GM12865 (cell line): ENCODE measurements at places on chromosomes 11 and 22.

- DNase-seq: no peak
Observed at GRCh38 chr11:26244207-26244606, 87.7 kb upstream of the ANO3 start.

GRCh38 chr11:9916480-9916879 is 252.6 kb downstream of the SWAP70 start:
- DNase-seq: no peak

DNA sequence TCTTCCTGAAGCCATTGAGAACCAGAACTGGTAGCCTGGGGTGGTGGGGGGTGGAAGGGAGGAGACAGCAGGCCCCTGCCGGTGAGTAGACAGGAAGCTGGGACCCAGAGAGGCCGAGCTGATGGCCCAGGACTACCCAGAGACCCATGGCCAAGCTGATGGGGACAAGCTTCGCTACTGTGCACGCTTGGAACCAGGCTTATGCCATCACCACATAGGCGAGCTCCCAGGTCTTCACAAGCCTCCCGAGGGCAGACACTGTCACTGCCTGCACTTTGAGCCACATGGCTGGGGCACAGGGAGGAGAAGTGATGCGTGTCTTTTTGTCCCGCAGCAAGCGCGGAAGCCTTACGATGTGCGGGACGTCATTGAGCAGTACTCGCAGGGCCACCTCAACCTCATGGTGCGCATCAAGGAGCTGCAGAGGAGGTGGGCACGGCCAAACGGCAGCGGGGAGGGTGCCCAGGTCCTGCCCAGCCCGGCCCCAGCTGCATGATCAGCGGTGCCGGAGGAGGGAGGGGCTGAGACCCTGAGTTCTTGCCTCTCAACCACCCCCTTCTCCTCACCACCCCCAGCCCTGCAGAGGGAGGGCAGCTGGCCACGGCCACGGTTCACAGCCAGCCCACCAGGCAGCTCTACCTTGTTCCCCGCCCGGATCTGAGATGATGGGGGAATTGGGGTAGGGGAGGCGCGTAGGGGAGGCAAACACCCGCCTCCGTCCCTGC is 76.0 kb upstream of the KCNQ1OT1 start:
- DNase-seq: no peak

GRCh38 chr22:28395520-28395919 is 284.1 kb downstream of the TTC28 start:
- no peak for DNase-seq

DNA sequence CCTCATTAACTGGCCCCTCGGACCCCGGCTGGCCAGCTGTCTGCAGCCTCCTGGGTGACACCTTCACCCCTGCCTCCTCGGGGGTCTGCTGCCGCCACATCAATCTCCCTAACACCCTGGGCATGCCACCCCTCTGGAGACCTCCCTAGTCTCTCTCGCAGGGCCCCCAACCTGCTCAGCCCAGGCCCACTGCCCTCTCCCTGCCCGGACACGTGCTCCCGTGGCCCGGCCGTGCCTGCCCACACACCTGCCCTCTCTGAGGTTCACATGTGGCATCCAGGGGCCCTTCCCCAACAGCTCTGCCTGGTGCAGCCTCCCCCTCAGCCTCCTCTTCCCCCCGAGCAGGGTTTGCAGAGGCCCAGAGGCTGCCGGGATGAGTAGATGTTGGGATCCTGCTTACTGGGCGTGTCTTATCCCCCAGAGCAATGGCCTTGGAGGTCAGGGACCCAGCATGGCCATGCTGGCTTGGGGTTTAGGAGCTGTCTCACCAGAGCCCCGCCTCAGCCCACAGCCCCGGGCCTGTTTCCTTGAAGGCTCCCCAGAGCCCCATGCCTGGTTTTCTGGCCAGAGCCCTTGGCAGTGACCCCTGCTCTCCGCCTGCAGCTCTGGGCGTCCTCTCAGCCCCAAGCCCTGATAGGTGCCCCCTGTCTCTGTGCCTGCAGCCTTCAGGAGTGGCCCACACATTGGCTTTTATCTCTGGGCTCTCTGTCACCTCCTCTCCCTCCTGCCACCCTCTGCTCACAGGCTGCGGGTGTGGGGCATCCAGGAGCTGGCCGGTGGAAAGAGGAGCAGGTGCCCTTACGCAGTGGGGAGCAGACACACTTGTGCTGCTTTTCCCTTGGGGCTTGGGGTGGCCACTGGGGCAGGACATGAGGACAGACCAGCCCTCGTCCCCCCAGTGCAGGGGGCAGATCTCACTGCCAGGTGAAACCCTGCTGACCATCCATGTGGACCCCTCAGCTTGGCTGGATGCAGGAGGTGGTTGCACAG is 25.7 kb upstream of the SEPTIN5 start:
- no peak for DNase-seq

- DNase-seq: no peak
Observed at GRCh38 chr11:113457784-113458183, 17.4 kb downstream of the DRD2 start.

DNA sequence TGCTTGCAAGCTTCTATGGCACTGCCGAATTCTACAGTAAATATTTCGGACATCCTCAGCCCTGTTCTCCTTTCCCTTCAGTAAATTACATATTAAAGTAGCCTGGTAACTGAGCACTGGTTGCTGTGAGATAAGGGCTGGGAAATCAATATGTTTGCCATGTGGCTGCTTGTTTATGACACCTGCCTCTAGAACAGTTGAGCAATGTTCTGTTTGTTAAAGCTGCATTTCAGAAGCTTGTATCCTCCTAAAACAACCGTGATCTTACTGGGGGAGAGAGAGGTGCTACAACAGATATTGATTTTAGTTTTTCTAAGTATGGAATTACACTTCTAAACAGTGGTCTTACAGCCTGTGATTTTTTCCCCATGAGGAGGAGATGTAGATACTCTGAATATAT is 39.4 kb downstream of the ZBTB16 start:
- DNase-seq: no peak

GRCh38 chr11:47523490-47524225 is 29.3 kb downstream of the CELF1 start:
- peak; percentile 54 for DNase-seq

- DNase-seq: no peak
Observed at GRCh38 chr11:108591893-108592292, 1.7 kb downstream of the EXPH5 start.

GRCh38 chr22:37230673-37231405 is 13.2 kb downstream of the RAC2 start:
- peak; percentile 84 for DNase-seq

GRCh38 chr22:20639750-20640149 is 132.3 kb downstream of the MED15 start:
- DNase-seq: no peak

- peak; percentile 65 for DNase-seq
Observed at GRCh38 chr22:24758164-24758799, 16.2 kb downstream of the PIWIL3 start.

DNA sequence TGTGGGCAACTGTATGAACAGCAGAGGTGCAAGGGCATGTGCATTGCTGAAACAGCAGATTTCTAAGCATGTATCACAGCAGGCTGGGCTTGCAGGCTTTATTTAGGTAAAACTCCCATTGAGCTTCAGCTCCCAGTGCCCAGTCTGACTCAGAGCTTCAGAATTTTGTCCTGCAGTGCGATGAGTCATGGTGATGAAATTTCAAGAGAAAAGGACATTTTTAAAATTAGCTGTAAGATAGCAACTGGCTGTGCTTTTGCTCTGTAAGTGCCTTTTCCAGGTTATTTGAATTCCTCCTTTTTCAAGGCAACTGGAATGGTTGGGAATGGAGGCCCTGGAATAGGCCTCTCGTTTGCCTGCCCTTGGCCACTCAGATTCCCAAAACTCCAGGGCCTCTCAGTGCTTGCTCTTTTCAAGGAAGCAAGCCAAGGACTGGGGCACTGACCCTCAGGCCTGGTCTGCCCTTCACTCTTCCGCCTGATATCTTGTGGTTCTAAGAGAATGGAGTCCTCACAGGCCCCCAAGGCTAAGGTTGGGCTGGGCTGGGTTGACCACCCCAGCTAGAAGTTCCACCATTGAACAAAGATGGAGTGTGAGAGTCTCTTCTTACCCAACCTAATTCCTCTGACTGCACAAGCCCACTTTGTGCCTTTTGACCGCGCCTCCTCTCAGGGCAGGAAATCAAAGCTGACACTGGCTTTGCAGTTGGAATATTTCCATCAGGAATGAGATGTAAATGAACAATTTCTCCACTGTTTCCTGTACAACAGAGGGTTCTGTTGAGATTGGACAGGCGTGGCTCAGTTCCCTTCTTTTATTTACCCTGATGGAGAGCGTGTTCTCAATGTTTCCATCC is 59.5 kb upstream of the PRSS23 start:
- no peak for DNase-seq

DNA sequence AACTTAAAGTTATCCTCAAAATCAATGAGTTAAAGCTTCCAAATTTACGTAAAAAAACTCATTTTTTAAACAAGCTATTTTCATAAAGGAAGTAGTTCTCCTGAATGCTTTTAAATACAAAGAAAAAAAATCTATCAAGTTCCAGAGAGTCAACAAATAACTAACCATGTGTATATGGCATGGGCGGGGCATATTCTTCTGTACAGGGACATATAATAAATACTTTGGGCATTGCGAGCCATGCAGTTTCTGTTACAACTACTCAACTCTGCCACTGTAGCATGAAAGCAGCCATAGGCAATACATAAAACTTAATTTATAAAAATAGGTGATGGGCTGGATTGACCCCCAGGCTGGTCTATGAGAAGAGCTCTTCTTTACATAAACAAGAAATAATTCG is 57.8 kb downstream of the BTBD10 start:
- DNase-seq: no peak

- DNase-seq: no peak
Observed at GRCh38 chr11:85772695-85773094, 38.2 kb downstream of the SYTL2 start.

GRCh38 chr22:36259615-36260300 is 6.8 kb downstream of the APOL1 start:
- no peak for DNase-seq

- DNase-seq: no peak
Observed at GRCh38 chr11:93936460-93936859, 84.7 kb upstream of the HEPHL1 start.

GRCh38 chr11:64881476-64881875 is 3.1 kb upstream of the EHD1 start:
- DNase-seq: no peak

DNA sequence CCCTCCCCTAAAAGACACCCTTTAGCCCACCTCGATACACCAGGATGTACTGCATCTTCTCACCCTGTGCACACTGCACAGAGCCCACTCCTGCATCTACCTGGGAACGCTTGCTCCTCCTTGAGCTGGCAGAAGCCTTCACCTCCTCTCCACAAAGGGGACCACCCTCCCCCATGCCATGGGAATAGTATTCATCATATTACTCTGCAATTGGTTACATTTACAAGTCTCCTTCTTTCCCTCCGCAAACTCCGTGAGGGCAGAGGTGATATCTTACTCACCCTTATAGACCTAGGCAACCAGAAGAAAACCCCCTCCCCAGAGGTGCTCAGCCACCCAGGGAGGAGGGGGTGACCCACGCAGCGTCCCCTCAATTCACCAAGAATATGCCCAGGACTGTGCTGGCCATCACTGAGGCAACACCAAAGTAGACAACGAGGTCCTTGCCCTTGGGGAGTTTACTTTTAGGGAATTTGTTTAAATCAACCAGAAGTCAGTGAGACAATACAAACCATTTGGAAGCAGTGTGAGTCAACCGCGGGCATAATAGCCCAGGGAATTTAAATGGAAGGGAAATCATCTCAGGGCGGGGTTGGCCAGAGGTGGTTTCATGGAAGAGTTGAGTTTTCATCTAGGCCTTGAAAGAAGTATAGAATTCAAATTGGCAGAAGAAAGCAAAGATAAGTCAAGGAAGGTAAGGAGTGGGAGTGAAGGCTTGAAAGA is 214.5 kb downstream of the BARX2 start:
- no peak for DNase-seq

- DNase-seq: no peak
Observed at GRCh38 chr22:23383491-23384361, 196.4 kb downstream of the IGLL1 start.

GRCh38 chr11:122100037-122100755 is 15.8 kb downstream of the BLID start:
- DNase-seq: no peak

GRCh38 chr11:75277991-75278790 is 37.6 kb downstream of the TPBGL start:
- no peak for DNase-seq

DNA sequence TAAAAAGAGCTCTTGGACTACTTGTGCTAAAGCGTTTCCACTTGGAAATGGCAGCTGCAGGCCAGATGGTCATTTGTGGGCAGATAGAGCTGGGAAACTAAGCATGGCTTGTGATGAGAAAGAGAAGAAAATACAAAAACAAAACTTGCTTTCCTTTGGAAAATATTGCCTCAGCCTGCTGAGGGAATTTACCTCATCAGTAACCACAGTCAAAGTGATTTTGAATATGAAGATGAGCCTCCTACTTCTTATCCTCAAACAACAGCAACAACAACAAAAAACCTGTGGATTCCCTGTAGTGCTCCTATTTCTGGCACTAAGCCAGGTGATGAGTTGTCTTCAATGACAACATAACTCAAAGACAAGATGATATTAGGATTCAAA is 62.7 kb upstream of the FIBIN start:
- DNase-seq: no peak

GRCh38 chr11:10041748-10042446 is 252.1 kb downstream of the SBF2 start:
- no peak for DNase-seq

- no peak for DNase-seq
Observed at GRCh38 chr11:12409621-12410005, 32.2 kb downstream of the PARVA start.

DNA sequence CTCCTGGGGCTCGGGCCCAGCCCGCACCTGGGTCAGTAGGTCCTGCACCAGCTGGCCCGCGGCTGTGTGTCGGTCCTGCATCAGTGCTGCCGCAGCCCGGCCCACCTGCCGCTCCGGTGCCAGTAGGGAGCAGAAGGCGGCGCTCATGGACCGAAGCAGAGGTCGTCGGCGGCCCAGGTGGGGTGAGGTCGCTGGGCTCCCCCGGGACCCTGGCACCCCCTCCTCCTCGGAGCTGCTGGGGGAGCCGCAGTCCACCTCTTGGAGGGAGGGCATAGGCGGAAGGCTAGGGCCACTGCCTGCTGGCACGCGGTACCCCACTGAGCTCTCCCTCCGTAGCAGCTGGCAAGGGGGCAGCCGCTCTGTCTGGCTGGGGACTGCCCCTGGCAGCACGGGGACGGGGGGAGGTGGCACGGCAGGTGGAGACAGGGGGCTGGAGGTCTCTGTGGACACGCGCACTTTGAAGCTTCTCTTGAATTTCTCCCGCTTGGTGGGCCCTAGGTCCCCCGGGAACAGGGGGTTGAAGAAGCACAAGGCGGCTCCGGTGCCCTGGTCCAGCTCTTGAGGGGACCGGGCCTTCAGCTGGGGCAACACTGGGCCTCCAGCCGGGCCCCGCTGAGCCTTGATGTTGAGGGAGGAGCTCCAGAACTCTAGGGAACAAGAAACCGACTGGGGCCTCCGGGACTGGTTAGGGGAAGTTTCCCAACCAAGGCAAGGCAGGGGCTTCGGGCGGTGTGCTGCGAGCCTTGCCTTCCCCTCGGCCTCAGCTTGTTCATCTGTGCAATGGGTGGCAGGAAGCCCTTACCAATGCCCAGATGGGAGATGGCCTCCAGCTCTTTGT is 1.4 kb downstream of the RIN1 start:
- DNase-seq: no peak

GRCh38 chr11:22130462-22131053 is 62.3 kb upstream of the ANO5 start:
- no peak for DNase-seq

- DNase-seq: peak; percentile 4
Observed at GRCh38 chr11:106160494-106160893, 83.0 kb downstream of the AASDHPPT start.

- no peak for DNase-seq
Observed at GRCh38 chr11:70644343-70645060, 246.2 kb downstream of the CTTN start.
